ENCODE measurements at places on chromosomes 11 and 22.
A peak's percentile ranks its signal among the peaks of the same experiment; 100 is the strongest.

- no peak for DNase-seq
Measured at GRCh38 chr11:1854949-1855885, 2.3 kb downstream of the LSP1 start.

DNA sequence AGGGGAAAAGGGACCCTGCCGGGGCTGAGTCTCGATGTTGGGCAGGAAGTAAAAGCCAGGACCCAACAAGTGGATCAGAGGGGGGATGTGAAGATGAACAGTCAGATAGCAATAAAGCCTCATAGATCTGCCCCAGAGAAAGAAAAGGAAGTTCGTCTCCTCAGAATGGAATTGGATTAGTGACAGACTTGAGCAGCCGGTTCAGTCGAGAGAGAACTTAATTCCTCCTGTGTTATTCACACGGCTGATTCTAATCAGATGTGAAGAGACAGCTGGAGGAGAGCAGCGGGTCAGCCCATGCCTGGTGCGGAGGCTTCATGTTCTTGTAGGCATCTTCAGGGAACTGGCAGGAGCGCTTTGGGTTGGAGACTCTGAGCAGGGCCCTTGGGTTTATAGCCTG is 29.3 kb upstream of the CABP7 start:
- no peak for DNase-seq

GRCh38 chr11:17932472-17932871 is 80.4 kb downstream of the SERGEF start:
- DNase-seq, result no peak

- no peak for DNase-seq
Measured at GRCh38 chr11:47508240-47508957, 44.5 kb downstream of the CELF1 start.

DNA sequence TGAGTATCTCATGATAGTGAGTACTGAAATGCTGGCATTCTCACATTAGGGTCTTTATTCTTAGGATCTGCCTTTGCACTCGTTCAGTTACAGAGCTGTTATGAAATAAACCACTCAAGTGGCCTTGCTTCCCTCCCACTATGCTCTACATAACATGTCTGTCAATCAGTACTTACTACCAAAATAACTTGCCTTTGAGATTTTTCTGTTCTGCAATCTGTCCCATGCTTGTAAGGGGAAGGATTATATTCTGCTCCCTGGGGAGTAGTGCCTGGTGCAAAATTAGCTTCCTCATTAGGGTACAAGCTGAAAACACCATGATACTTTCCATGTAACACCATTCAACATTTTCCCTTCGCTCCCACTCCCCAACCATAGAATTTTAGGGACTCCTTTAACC is 1.9 kb upstream of the GRAP2 start:
- DNase-seq, result no peak

DNA sequence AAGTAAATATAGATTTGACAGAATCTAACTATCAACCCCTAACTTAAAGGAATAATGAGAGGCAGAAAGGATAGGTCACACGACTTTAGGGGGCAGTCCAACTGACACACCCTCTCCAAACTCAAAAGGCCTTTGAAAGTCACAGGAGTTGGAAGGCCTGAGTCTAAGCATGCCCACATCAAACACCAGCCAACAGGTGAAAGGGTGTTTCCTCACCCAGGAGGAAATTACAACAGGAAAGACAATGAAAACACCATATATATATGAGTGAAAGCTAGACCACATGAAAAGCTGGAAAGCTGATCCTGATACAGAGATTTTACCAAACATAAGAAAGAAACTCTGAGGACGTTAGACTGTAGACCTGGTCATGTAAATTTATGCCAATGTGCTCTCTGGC is 10.5 kb upstream of the DEPDC7 start:
- DNase-seq, result no peak

- DNase-seq, result no peak
Measured at GRCh38 chr11:66457826-66458225, 8.9 kb upstream of the PELI3 start.

GRCh38 chr11:11972730-11973341 is 35.6 kb downstream of the DKK3 start:
- no peak for DNase-seq

- DNase-seq, result no peak
Measured at GRCh38 chr22:49008682-49009235, 818.9 kb downstream of the BRD1 start.

GRCh38 chr22:36829370-36830002 is 12.7 kb upstream of the PVALB start:
- no peak for DNase-seq

GRCh38 chr11:2799881-2800654 is 85.5 kb downstream of the CDKN1C start:
- no peak for DNase-seq

DNA sequence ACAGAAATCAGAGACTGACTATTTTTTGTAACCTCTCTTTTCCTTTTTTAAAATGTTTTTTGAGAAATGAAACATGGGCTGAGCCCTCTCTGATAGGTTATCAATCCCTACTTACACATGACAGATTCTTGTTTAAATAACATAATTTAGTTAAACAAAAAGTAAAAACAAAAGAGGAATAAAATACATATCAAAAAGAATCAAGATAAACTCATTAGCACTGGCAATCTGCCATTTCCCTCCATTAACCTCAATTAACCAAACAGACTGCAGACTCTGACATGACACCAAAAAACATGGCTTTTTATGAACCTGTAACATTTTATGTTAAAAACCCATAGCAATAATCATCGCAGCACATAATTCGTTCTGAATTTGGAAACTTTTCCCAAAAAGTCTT is 284.4 kb upstream of the MTNR1B start:
- no peak for DNase-seq

DNA sequence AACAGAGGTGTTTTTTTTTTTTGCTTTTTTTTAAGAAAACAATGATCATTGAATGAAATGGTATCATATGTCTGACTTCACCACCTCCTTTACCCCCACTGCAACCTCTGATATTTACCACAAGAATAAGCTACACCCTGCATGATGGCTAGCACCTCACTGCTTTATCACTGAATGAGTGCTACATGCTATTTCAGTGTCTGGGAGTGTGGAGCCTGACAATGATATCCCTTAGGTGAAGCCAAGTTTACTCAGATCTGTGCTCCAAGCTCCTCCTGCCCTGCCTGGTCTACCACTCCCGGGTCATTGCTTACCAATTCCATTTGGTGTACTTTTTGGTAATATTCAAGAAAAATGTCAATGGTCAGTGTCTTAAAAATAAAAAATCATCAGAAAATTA is 21.1 kb downstream of the MMP20 start:
- DNase-seq, result no peak

DNA sequence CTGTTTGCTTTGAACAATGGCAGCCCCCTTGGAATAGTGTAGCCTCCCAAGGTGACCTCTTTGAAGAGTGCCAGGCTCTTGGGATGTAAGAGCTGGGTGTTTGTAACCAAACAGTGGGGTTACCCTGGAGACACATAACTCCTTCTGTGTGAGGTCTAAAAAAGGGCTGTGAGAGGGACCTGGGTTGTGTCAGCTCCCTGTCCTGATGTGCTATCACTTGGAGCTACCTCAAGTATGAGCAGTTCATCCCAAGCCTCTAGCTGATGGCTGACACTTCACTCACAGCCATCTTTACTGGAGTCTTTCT is 40.2 kb downstream of the TSPAN18 start:
- no peak for DNase-seq

- DNase-seq, result no peak
Measured at GRCh38 chr11:126703662-126704061, 296.9 kb downstream of the KIRREL3 start.

DNA sequence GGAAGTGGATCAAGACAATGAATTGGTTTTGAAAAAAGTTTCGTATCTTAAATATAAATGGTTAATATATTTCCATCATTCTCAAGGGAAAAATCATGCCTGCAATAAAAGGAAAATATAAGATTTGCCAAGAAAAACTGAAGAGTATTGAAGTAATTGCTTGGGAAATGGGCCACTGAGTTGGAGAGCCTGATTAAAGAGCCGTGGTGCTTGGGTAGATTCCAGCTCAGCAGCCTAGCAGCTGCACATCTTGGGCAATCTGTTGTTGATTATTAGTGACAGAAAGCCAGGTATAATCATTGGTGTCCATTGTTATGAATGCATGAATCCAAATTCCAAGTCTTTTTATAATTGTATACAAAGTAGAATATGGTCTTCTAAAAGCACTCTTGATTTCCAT is 800.9 kb upstream of the CHORDC1 start:
- no peak for DNase-seq

DNA sequence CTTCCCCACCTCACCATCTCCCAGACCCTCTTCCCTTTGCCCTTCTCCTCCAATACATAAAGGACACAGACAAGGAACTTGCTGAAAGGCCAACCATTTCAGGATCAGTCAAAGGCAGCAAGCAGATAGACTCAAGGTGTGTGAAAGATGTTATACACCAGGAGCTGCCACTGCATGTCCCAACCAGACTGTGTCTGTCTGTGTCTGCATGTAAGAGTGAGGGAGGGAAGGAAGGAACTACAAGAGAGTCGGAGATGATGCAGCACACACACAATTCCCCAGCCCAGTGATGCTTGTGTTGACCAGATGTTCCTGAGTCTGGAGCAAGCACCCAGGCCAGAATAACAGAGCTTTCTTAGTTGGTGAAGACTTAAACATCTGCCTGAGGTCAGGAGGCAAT is 58.2 kb downstream of the TIMP3 start:
- no peak for DNase-seq

- peak; percentile 22 for DNase-seq
Measured at GRCh38 chr11:60950933-60951605, 907 bp downstream of the SLC15A3 start.

- DNase-seq, result no peak
Measured at GRCh38 chr11:119371067-119371601, 10.4 kb downstream of the USP2 start.

DNA sequence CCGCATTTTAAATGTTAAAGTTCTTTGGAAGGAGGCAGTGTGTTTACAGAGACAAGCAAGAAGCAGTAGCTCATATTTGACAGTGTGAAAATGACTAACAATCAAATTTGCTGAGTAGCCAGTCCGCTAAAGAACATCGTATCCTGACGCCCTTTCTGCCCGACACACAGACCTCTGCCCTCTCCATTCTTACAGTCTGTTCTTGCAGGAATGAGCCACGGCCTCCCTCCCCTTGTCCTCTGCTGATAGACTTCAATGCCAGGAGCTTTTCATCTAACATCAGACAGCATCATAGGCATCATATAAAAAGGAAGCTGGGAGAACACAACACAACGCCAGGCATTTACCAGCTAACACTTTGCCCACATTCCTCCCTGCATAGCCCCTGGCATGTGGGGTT is 486.0 kb downstream of the OPCML start:
- no peak for DNase-seq

DNA sequence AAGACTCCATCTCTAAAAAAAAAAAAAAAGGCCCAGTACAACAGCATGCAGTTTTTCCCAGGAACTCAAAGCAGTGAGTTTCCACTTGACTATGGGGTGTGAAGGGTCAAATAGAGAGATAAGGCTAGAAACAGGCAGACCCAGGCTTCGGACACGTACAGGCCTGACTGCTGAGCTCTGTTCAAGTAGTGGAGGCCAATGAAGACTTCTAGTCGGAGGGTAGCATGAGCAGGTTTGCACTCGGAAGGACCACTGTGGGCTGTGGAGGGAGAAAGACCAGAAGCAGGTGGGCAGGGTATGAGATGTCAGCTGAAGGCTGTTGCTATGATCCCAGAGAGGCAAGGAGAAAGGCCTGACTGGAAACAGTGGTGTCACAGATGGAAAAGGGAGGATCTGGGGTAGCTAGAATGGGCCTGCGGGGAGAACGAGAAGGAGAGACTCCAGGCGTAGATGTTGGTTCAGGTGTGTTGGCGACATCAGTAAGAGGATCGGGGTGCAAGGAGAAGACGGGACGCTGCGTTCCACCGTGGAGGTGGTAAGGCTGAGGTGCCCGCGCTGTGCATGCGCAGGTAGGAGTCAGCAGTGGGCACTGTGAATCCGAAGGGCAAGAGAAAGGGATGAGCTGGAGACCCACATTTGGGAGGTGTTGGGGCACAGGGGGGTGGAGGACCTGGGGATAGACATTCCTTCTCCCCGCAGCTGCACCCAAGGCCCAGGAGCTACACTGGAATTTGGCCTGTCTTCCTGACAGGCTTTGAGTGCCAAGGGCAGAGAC is 49.4 kb upstream of the RAB1B start:
- DNase-seq, result no peak

DNA sequence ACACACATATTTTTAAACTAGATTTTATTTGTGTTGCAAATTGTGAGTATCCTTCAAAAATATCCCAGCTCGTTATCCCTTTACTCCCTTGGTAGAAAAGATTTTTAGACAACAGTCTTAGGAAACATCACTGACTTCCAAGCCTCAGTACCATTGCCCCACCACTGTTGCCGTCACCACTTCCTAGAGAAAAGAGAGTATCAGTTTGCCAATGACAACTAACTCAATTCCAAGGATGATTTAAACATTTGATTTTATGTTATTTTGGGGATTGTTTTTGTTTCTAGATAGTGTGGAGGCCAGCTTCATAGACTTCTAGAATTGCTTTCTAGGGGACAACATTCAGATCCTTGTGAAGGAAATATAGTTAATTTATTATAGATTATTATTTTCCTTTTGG is 274.0 kb upstream of the MPPED2 start:
- no peak for DNase-seq

DNA sequence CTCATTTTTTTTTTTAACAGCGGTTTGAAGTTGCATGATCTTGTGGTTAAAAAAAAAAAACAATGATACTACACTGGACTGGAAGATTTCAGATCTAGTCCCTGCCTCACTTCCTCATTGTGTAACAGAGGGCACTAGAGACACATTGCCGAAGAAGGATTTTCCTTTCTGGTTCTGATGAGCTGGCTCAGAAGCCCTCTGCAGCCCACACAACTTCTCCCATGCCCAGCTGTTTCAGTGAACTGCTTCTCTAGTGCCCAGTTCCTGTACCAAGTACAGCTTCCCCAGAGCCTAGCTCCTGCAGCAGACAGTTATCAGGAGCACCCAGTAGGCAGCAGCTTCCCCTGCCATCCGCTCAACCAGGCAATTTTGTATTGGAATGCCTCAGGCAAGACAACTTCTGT is 29.5 kb upstream of the ANO5 start:
- no peak for DNase-seq
